ENCODE measurements at places on chromosomes 1 and 21. TPM values are rescaled to one million over a fixed set of nuclear protein-coding genes. Genes with fewer than 3 reads are reported as not detected.

The NECTIN4 gene
- total RNA-seq = not detected

The NMNAT2 gene
- total RNA-seq = 5.2 TPM

The PGBD5 gene
- total RNA-seq = 34.7 TPM

GRCh38 chr1:20423169-20423795, 62.7 kb downstream of the CAMK2N1 start:
- no peak for DNase-seq

Measured in H7 (cell line).